ENCODE measurements at places on chromosomes 5 and 9. TPM values are rescaled to one million over a fixed set of nuclear protein-coding genes. Genes with fewer than 3 reads are reported as not detected.
A peak's percentile ranks its signal among the peaks of the same experiment; 100 is the strongest.

CDH9 gene
- total RNA-seq: not detected

DNA sequence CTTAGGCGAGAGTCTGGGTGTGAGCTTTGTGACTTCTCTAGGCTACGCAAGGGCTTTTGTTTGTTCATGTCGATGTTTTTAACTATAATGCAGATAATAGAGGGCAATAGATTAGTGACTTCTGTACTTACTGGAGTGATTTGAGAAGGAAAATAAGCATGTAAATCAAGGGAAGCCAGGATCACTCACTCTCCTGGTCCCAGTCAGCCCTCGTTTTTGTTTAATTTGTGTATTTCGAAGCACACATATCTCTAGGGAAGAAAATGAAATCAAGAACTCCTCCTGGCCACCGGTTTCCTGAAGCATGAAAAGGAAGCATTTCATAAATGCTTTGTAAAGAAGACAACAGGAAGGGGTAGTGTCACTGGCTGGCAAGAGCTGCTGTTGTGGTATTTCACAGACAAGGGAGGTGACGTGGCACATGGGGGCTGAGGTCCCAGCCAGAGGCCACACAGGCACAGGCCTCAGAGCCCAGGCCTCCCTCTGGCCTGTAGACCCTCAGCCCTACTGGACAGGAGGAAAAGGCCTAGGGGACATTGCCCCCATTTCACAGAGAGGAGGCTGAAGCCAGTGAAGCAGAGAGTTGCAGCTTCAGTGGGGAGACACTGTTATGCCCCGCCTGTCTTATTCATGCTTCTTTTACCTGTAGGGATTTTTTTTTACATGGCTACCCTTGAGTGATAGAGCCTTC lies 34.1 kb downstream of the IRF1 start:
- peaks cover 90% of the 10 kb centered on the region for H3K4me1 ChIP-seq
- peaks cover 31% of the 10 kb centered on the region for H3K36me3 ChIP-seq
- no peaks in the 10 kb centered on the region for H3K27me3 ChIP-seq
- H3K27ac ChIP-seq: peak overlapping the region; percentile 96

DNA sequence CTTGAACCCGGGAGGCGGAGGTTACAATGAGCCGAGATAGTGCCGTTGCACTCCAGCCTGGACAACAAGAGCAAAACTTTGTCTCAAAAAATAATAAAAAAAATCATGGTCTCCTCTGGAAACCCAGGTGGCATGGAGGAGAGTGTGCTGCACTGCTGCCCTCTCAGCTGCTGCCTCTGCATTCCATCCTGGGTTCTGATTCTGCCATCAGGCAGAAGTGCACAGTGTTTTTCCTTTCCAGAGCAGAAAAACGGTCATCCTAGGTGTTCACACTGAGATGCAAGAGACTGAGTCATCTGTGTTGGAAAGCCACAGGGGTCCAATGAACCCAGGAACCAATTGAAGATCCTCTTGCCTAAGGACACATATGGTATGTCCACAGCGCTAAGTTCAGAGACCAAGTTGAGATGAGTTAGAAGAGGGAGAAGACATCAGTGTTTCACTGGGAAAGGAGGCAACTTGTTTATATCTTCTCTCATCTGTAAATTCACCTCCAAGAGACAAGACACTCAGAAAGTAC lies 88.8 kb upstream of the DMRT1 start:
- no peak for DNase-seq
- peaks cover 48% of the 10 kb centered on the region for H3K4me1 ChIP-seq
- no peak overlapping the region for H3K27ac ChIP-seq
- H3K27me3 ChIP-seq: peaks cover 4% of the 10 kb centered on the region
- no peak overlapping the region for H3K4me3 ChIP-seq

- H3K36me3 ChIP-seq: peaks cover 24% of the 10 kb centered on the region
- DNase-seq: no peak
- peaks cover 4% of the 10 kb centered on the region for H3K4me1 ChIP-seq
- no peaks in the 10 kb centered on the region for H3K27me3 ChIP-seq
- no peak overlapping the region for H3K4me3 ChIP-seq
Measured at GRCh38 chr5:176944268-176944667, 45.1 kb upstream of the HK3 start.

WWC1 gene
- 2.1 TPM for total RNA-seq

DNA sequence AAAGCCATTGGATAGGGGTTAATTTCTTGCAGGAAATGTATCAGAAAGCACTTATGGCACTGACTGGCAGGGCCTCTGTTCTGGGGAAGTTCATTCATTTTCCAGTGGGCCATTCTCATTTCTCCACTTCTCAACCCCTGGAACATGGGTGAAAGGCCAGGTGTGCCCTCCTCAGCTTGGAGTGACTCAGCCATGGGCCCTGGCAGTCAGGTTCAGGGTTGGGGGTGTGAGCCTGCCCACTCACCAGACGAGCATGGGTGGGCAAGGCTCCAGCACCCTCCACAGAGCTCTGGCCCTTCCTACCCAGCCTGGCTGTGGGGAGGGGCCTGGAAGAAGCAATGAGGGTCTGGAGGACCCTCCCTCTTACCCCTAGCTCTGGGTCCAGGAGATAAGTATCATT lies 174.4 kb downstream of the HSPA4 start:
- no peak overlapping the region for H3K4me3 ChIP-seq

DNA sequence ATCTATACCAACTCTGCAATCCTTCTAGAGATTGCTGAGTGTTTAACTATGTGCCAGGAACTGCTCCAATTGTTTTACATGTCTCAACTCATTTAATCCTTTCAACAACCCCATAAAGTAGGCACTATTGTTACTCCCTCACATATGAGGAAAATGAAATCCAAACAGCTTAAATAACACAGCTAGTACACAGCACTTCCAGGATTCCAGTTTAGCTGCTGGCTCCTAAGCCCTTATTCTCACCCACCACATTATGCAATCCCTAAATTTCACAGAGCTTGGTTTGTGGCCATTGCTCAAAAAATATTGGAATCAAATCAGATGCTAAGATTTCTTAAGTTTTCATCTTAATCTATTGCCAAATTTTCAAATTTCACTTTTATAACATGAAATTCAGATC lies 84.9 kb downstream of the PRELID2 start:
- H3K27ac ChIP-seq: no peak overlapping the region
- no peak overlapping the region for H3K4me3 ChIP-seq
- no peak for DNase-seq
- H3K27me3 ChIP-seq: no peaks in the 10 kb centered on the region
- H3K4me1 ChIP-seq: no peaks in the 10 kb centered on the region

- H3K36me3 ChIP-seq: no peaks in the 10 kb centered on the region
- no peak for DNase-seq
- H3K27ac ChIP-seq: no peak overlapping the region
- peaks cover 2% of the 10 kb centered on the region for H3K4me1 ChIP-seq
- H3K27me3 ChIP-seq: no peaks in the 10 kb centered on the region
- no peak overlapping the region for H3K4me3 ChIP-seq
Measured at GRCh38 chr9:96509848-96510247, 59.9 kb downstream of the HABP4 start.

DNA sequence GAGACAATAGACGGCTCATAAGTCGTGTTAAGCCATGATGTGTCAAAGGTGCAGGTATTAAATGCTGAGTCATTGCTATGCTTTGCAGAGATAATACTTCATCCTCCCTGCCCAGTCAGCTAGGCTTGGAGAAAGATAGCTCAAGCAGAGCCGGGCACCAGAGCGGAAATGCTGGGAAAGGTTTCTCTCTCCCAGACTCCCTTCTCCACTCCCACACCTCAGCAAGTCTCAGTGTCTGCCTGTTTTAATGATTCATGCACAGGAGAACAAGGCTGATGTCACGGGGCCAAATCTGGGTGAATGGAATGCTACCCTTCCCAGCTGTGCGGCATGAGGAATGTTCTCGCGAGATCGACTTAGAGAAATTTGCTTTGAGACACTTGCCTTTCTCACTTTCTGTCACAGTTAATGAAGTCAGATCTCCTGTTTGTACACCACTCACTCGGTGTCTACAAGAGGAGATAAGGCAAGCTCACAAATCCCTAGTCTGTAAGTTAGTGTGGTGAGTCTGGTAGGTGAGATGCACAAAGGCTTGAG lies 204.4 kb downstream of the EFNA5 start:
- no peak overlapping the region for H3K27ac ChIP-seq
- H3K27me3 ChIP-seq: peaks cover 5% of the 10 kb centered on the region
- H3K36me3 ChIP-seq: no peaks in the 10 kb centered on the region
- no peak for DNase-seq

Measured in activated CD4-positive, alpha-beta T cell treated with anti-CD3 and anti-CD28 coated beads for 36 hours (primary cell).